ENCODE measurements at places on chromosomes 2 and 18.

DNA sequence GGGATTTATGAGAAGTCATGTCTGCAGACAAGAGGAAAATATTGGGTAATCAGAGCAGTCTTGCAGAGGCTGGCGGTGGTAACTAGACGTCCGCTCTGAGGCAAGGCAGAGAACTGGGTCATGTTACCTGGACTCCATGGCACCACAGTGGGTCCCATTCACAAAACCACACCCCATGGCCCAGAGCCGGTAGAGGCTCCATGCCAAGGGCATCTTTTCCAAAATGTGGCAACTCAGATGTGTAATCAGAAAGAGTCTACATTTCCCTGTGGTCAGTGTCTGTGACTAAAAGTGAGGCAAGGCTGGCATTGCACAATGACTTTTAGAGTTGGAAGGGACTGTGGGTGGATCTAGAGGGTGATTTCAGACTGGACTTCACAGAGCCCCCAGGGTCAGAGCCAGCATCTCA is 113.1 kb downstream of the MREG start:
- no peak for DNase-seq

GRCh38 chr18:69691008-69691760 is 256.5 kb downstream of the CD226 start:
- DNase-seq: no peak

DNA sequence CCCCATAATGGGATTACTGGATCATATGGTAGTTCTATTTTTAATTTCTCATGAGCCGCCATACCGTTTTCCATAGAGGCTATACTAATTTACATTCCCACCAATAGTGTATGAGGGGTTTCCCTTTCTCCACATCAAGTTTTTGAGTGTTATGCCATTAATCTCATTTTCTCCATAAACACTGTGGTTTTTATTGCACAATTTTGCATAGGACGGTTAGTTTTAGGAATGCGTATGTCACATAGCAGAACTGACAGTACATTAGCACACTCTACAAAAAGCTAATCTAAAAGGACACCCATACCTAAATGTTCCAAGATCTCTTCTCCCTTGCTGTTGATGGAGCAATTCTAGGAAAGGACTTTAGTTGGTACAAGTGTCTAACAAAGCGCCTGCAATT is 32.5 kb downstream of the DARS1 start:
- no peak for DNase-seq

DNA sequence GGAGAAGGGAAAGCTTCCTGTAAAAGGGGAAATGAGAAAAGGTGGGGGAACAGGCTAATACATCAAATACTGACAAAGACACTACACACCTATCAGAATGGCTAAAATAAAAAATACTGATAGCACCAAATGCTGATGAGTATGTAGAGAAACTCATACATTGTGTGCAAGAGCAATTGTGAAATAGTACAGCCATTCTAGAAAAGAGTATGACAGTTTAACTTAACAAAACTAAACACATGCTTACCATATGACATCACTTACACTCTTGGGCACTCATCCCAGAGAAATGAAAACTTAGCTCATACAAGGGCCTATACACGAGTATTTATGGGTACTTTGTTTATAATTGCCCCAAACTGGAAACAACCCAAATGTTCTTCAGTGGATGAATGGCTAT is 53.4 kb downstream of the ZNF638 start:
- DNase-seq: no peak

Measured in NCI-H2081 treated with DMSO at 0.1 percent for 48 hours (cell line).